ENCODE measurements at places on chromosomes 3 and 15. TPM values are rescaled to one million over a fixed set of nuclear protein-coding genes. Genes with fewer than 3 reads are reported as not detected.

Gene SLC22A14
- not detected for total RNA-seq

Gene CLDN11
- not detected for total RNA-seq

Gene LEO1
- total RNA-seq: 36.7 TPM

Gene MFGE8
- total RNA-seq: 116 TPM

Gene CCDC50
- 94.5 TPM for total RNA-seq

Gene ESYT3
- 0.16 TPM for total RNA-seq

Gene STXBP5L
- 0.36 TPM for total RNA-seq

DNA sequence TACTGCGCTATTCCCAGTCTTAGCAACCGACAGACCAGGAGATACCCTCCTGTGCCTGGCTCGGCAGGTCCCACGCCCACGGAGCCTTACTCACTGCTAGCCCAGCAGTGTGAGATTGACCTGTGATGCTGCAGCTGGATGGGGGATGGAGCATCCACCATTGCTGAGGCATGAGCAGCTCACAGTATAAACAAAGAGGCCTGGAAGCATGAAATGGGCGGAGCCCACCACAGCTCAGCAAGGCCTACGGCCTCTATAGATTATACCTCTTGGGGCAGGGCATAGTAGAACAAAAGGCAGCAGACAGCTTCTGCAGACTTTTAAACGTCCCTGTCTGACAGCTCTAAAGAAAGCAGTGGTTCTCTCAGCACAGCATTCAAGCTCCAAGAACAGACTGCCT lies 160.3 kb downstream of the ANXA2 start:
- DNase-seq: no peak

GRCh38 chr15:98760112-98760826 lies 111.9 kb downstream of the IGF1R start:
- DNase-seq: no peak

GRCh38 chr15:41183581-41183980 lies 47.0 kb downstream of the EXD1 start:
- DNase-seq: no peak

DNA sequence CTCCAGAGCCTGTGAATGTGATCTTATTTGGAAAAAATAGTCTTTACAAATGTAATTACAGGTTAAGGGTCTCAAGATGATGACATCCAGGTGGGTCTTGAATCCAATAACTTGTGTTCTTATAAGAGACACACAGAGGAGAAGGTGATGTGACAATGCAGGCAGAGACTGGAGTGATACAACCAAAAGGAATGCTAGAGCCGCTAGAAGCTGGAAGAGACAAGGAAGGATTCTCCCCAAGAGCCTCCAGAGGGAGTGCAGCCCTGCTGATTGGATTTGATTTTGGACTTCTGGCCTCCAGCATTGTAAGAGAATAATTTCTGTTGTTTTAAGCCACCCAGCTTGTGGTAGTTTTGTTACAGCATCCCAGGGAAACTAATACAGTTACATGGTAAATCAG lies 9.7 kb downstream of the MYH15 start:
- no peak for DNase-seq

GRCh38 chr3:125120379-125121122 lies 64.8 kb upstream of the HEG1 start:
- DNase-seq: no peak

DNA sequence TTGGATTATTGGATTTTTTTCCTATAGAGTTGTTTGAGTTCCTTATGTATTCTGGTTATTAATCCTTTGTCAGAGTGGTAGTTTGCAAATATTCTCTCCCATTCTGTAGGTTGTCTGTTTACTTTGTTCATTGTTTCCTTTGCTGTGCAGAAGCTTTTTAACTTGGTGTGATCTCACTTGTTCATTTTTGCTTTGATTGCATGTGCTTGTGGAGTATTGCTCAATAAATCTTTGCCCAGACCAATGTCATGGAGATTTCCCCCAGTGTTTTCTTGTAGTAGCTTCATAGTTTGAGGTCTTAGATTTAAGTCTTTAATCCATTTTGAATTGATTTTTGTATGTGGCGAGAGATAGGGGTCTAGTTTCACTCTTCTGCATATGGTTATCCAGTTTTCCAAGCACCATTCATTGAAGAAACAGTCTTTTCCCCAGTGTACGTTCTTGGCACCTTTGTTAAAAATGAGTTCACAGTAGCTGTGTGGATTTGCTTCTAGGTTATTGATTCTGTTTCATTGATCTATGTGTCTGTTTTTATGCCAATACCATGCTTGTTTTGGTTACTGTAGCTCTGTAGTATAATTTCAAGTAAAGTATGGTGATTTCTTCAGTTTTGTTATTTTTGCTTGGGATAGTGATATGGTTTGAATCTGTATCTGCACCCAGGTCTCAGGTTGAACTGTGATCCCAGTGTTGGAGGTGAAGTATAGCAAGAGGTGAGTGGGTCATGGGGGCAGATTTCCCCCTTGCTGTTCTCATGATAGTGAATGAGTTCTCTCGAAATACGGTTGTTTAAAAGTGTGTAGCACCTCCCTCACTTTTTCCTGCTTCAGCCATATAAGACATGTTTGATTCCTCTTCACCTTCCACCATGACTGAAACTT lies 46.1 kb upstream of the TNFSF10 start:
- DNase-seq: no peak

GRCh38 chr15:34759347-34759746 lies 4.5 kb upstream of the GJD2 start:
- DNase-seq: no peak

DNA sequence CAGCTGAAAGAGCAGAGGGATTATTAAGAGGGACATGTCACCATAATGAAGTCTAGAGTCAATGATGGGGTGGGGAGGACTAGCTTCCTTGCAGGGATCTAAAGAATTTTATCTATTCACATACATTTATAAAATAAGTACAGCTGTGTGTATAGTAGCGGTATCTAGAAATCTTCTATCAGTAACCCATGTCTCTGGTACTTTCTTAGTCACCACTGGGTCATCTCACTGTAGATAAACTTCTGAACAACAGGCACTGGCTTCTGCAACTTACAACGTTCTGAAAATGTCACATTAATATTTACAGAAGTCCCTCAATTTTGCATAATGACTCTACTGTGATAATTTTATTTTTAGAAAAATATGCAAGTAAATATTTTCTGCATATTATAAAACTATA lies 401.7 kb downstream of the TBC1D5 start:
- no peak for DNase-seq

DNA sequence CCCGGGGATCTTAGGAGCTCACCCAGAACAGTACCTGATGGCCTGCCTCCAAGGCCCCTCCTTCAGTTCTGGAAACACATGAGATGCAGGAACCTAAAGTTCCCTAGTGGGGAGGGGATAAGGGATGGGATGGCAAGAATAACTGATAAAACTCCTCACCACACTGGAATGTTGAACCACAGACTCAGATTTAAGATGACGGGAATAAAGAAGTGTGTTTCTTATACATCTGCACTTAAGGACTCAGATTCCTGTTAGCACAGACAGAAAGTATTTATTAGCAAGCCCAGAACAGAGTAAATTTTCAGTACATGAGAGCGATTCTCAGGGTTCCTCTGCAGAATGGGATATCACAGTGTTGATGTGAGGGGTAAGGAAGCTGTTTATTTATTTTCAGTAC lies 245.2 kb downstream of the TLE3 start:
- DNase-seq: peak; percentile 50

DNA sequence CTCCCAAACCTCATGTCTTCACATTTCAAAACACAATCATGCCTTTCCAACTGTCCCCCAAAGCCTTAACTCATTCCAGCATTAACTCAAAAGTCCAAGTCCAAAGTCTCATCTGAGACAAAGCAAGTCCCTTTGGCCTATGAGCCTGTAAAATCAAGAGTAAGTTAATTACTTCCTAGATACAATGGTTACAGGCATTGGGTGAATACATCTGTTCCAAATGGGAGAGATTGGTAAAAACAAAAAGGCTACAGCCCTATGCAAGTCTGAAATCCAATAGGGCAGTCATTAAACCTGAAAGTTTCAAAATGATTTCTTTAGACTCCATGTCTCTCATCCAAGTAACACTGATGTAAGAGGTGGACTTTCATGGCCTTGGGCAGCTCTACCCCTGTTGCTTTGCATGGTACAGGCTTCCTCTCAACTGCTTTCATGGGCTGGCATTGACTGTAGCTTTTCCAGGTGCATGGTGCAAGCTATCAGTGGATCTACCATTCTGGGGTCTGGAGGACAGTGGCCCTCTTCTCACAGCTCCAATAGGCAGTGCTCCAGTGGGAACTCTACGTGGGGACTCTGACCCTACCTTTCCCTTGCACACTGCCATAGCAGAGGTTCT lies 55.0 kb upstream of the PLSCR4 start:
- DNase-seq: no peak

Data from A172 (cell line).